ENCODE measurements at places on chromosomes 7 and 10. TPM values are rescaled to one million over a fixed set of nuclear protein-coding genes. Genes with fewer than 3 reads are reported as not detected.

Gene SUN3
- not detected for total RNA-seq

Gene PNLIPRP2
- total RNA-seq, result not detected

Gene SPOCK2
- 420 TPM for total RNA-seq

Gene LAMTOR4
- total RNA-seq, result 164 TPM

Gene TECTB
- not detected for total RNA-seq

Gene TRIP6
- 28.9 TPM for total RNA-seq

Gene LRRD1
- total RNA-seq, result not detected

Gene LRIT1
- total RNA-seq, result not detected

Gene PLEKHS1
- total RNA-seq, result 0.08 TPM

Gene RNF32
- 3.4 TPM for total RNA-seq

Gene FLNC
- total RNA-seq, result not detected

Gene ANKRD7
- not detected for total RNA-seq

Gene GOLGA7B
- 10.5 TPM for total RNA-seq

Gene LIPF
- not detected for total RNA-seq

Gene CADPS2
- total RNA-seq, result not detected

All from activated CD4-positive, alpha-beta memory T cell treated with anti-CD3 and anti-CD28 coated beads, Interleukin-2, amount 10 ng/mL, durations not matched to agents 7 days and 5 days (primary cell).